Stomach (tissue), 19 donors: ENCODE measurements at places on chromosomes 4 and X.

DNA sequence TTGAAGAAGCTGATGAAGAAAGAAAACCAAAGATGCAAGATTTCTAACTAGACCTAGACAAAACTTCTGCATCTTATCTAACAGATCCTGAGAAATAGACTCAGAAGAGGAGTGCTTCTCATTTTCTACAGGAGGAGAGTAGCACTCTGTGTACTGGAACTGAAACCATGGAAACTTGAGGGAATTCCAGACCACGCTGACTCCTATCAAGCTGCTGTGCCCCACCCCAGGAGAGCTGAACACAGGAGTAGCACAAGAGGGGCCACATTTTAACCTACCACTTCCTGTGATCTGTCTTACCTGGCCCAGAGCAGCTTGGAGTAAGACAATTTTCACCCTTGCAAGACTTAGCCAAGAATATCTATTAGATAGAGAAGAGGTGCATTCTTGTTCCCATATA lies 248.9 kb downstream of the SCFD2 start:
- peak; percentile 41 for DNase-seq

GRCh38 chr4:169099771-169100180 lies 89.7 kb upstream of the CBR4 start:
- peak; percentile 81 for DNase-seq

DNA sequence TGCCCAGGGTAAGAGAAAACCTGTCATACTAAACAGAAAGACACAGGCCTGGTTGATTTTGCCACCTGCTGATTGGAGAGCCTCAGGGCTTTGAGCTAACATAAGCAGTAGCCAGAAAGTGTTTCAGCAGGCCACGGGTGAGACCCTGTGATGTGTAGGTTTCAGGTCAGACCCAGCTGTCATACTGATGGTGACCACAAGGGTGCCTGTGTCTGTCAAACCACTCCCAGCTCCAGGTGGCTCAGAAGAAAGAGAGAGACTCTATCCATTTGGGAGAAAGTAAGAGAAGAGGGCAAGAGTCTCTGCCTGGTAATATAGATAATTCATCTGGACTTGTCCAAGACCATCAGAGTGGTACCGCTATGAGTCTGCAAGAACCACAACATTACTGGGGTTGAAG lies 72.8 kb upstream of the NLRP2B start:
- no peak for DNase-seq

DNA sequence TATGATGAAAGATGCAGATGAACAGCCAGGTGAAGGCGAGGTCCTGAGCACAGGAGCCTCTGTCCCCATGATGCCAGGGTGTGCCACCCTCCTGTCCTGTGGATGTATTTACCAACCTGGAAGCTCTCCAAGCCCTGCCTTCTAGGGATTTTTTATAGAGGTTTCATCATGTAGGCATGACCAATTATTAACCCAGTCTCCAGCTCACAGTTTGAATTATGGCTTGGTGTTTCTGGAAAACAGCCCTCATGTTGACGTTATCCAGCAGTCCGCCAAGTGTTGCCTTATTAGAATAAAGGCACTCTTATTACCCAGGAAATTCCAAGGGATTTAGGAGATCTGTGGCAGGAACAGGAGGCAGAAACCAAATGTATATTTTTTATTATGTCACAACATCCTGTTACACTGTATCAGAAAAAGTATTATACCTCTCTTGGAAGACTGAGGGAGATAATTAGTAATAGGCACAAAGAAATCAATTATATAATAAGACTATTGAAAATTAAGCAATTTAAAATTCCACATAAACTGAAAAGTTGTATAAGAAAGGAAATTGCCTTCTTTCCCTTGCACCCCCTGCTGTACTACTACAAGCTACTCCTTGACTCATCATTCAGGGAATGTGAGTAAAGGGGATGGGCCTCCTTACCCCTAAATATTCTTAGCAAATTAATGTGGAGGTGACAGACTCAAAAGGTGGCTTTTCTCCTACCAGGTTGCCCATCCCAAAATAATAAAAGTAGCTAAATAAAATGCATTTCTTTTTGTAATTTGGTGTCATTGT lies 129.6 kb downstream of the ZNF330 start:
- DNase-seq, result peak; percentile 79

DNA sequence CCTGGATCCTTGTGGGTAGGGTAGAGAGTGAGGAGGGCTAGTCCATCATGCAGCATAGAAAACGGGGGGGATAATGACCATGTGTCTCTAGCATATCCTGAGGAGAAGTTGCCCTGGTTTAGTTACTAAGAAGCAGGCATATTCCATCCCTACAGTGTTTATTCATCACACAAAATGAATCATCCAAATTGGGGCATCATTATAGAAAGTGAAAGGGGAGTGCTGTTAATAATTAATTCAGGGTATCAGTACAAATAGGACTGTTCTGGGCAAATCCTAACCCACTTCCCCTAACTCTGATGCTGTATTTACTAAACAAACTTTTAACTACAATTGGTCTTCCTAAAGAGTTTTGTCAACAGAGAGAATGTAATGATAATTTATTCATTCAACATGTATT lies 281.1 kb upstream of the ARX start:
- DNase-seq, result no peak

DNA sequence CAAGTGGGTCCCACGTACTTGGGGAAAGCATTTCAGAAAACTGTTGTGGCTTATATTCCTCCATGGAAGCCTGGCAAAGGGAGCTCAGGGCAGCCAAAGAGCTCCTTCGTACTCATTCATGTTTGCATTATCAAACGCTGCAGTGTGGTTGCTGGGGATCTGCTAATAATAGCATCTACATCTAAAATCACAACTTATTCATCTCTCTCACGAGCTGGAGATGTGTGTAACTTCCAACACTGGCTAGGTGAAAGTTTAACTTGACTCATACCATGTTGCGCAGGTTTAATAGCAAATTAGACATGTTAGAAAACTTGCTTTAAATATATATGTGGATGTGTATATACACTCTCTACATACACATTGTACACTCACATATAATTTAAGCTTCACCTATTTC lies 415.1 kb downstream of the AFF2 start:
- no peak for DNase-seq

- DNase-seq, result no peak
Observed at GRCh38 chr4:106816496-106816895, 219.6 kb downstream of the DKK2 start.

- no peak for DNase-seq
Observed at GRCh38 chr4:79613269-79613935, 205.4 kb upstream of the GK2 start.

GRCh38 chrX:15194146-15194545 lies 75.7 kb downstream of the ASB9 start:
- no peak for DNase-seq

DNA sequence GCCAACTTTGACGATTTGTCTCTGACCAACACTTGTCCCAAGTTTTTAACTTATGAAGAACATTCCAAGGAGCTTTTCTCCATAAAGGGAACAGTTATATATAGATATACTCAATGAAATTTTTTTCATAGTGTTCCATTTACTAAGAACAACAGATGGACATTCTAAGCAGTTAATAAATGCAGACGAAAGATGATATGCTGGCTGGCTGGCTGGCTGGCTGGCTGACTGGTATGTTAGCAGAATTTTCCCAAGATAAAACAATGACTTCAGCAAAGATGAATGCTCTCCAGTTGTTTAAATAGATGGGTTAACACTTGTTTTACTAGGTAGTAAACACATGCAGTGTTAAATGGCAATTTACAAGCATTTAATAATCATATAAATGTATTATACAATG lies 62.2 kb downstream of the SPANXN3 start:
- DNase-seq, result no peak

DNA sequence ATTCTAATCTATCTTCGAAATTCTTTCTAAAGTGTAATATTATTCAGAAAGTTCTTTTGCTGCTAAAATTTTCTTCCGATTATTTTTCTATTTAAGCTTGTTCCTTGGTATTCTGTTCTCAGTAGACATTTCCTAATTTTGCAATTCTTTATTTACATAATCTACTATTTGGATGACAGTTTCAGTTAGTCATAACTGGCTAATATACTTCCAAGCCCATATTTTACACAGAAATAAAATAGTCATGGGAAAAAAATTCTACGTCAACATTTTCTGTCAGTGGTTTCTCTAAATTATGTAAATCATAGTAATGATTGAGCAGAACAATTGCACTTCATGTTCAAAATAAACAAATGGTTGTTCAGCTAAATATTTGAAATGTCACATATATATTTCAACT lies 178.0 kb upstream of the ANKRD50 start:
- no peak for DNase-seq

DNA sequence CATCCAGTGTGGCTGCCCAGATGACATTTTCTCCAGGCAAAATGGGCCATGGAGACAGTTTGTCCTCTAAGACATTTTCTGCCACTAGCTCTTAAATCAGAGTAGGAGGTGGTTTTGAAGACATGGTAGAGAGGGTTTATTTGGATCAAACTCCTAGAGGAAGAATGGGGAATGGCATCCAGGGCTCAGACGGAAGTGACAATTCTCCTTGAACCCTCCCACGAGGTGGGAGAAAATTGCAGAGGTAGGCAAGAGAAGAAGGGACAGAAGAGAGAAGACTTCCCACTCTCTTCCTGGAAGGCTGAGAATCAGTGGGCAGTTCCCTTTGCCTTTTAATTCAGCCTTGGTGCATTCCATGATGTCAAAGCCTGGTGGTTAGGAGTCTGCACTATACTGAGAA lies 194.0 kb downstream of the SMIM20 start:
- DNase-seq, result no peak

DNA sequence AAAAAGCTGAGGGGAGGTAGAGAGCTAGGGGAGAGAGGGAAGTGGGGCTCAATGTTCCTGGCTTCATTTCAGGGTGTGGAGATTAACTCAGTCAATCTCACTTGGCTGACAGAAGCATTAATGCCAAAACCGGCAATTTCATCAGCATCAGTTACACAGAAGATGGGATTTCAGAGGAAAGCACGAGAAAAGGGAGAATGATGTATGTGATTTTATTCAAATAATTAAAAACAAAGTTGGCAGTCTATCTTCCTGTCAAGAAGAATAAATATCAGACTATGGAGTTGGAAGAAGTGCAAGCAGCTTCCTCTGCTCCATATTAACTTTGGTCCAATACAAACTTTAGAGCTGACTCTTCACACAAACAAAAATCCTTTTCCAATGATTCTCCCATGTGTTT lies 29.6 kb upstream of the HCCS start:
- DNase-seq, result peak; percentile 36

DNA sequence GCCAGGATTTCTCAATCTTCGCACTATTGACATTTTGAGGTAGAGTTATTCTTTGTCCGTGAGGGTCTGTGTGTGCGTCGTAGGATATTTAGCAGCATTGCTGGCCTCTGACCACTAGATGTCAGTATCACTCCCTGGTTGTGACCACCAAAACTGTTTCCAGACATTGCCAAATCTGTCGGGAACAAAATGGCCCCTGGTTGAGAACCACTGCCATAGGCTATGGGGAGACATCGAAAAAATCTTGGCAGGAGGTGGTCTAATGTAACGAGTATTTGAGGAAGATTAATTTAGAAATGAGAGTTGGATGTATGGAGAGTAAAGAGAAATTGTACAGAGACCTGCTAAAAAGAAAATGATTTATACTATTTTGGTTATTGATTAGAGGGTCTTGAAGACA lies 108.4 kb downstream of the DOCK11 start:
- DNase-seq, result peak; percentile 75

- no peak for DNase-seq
Observed at GRCh38 chr4:16171831-16172230, 54.4 kb downstream of the TAPT1 start.

DNA sequence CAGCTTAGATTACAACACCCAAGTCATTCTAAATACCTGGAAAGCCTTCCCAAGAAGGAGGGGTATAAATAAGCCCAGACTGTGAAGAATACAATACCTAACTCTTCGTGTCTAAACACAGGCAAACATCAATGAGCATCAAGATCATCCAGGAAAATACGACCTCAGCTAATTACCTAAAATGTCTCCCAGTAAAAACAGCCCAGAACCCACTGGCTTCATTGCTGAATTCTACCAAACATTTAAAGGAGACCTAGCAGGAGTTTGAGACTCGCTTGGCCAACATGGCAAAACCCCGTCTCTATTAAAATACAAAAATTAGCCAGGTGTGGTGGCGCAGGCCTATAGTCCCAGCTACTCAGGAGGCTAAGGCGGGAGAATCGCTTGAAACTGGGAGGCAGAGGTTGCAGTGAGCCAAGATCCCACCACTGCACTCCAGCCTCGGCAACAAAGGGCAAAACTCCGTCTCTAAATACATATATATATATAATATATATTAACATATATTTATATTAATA lies 19.1 kb upstream of the HSFX4 start:
- no peak for DNase-seq

DNA sequence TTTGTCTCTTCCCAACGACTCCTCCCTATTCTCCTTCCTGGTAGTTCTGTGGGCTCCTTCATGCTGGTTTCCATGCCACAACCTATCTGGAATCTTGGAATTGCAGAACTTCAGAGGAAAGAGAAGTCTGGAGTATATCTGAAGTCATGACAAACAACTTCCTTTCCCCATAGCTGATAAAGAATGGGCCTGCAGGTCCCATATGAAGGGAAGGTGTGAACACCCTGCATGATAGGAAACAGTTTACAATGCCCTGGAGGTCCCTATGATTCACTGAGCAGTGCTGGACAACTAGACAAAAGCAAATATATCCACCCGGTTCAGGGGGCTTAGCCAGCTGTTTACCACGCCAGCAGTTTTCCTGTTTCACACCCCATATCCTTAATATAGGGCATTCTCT lies 19.4 kb downstream of the FAM9C start:
- DNase-seq, result no peak

DNA sequence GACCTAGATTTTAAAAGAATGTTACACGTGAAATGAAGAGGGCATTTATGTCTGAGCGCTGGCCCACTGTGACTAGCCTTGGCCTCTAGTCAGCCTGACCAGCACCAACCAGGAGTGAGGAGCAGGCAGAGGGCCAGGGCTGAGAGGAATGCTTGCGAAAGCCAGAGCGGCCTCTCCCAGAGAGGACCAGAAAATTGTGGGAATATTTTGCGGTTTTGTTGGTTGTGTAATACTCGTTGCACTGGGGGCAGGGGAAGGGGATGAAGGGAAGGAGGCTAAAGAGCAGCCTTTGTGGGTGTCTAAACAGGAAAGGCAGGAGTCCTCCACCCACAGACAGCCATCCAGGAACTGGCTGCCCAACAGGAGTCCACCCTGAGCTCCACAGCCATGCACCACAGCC lies 3.8 kb downstream of the GABRE start:
- DNase-seq, result peak; percentile 29

- DNase-seq, result no peak
Observed at GRCh38 chr4:187770345-187770744, 225.2 kb upstream of the ZFP42 start.

DNA sequence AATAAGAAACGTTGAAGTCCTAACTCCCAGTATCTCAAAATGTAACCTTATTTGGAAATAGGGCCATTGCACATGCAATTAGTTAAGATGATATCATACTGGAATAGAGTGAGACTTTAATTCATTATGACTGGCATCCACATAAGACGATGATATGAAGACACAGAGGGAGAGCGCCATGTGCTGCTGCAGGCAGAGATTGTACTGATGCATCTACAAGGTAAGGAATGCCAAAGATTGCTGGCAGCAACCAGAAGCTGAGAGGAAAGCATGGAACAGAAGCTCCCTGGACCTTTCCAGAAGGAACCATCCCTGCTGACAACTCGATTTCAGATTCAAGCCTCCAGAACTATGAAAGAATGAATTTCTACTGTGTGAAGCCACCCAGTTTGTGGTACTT lies 697.0 kb upstream of the INTU start:
- no peak for DNase-seq

- no peak for DNase-seq
Observed at GRCh38 chr4:3221996-3222395, 27.0 kb upstream of the MSANTD1 start.

GRCh38 chr4:8384397-8385060 lies 56.0 kb downstream of the ACOX3 start:
- no peak for DNase-seq

- DNase-seq, result no peak
Observed at GRCh38 chr4:99061048-99061700, 27.4 kb downstream of the ADH5 start.
